Panc1 (cell line): ENCODE measurements at places on chromosomes 2 and 18. TPM values are rescaled to one million over a fixed set of nuclear protein-coding genes. Genes with fewer than 3 reads are reported as not detected.

GRCh38 chr2:82317012-82317411, 2012.5 kb upstream of the LRRTM1 start:
- no peak for DNase-seq

DNA sequence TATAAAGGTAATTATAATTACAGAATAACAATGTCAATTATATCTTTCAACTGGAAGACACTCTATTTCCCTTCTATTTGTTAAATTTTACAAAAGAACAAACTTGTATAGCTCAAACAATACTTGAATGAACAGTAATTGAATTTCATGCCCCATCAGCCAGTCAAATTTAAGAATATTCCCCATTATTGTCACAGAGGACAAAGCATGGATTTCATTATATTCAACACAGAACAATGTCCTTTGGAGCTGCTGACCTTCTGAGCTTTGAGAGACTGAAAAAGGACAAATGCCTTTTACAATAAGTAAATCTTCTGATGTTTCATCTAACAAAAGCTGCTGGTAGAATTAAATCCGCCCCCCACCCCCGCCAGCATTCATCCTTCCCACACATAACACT, 187.5 kb upstream of the MC4R start:
- DNase-seq, result no peak

The SANBR gene
- total RNA-seq, result 18.8 TPM

DNA sequence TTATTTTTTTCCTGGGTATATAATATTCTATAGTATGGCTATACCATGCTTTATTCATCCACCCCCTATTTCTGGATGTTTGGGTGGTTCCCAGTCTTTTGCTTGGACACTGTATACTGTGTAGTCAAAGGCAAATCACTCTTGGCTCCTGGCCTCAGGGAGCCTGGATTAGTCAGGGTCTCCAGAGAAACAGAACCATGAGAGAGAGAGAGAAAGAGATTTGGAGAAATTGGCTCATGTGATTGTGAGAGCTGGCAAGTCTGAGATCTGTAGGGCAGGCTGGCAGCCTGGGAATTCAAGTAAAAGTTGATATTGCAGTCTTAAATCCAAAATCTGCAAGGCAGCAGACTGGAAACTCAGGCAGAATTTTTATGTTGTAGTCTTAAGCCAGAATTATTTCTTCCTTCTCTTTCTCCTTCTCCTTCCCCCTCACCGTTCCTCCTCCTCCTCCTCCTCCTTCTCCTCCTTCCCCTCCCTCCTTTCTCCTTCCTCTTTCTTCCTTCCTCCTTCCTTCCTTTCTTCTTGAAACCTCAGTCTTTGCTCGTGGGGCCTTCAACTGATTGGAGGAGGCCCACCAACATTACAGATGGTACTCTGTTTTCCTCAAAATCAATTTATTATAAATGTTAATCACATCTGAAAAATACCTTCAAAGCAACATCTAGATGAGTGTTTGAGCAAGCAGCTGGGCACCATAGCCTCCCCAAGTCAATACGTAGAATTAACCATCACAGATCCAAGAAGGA, 33.0 kb downstream of the CTIF start:
- DNase-seq, result no peak

- no peak for DNase-seq
Observed at GRCh38 chr2:216690456-216690852, 4.9 kb downstream of the IGFBP5 start.

GRCh38 chr2:23292024-23292423, 93.0 kb upstream of the KLHL29 start:
- no peak for DNase-seq

- DNase-seq, result no peak
Observed at GRCh38 chr2:64698668-64699444, 45.1 kb upstream of the SERTAD2 start.

The LINC00305 gene
- total RNA-seq, result not detected

GRCh38 chr2:44529448-44529847, 167.7 kb downstream of the CAMKMT start:
- DNase-seq, result no peak

The GRHL1 gene
- total RNA-seq, result 4.7 TPM

GRCh38 chr18:69840001-69840400, 107.7 kb downstream of the CD226 start:
- no peak for DNase-seq
